Lung (tissue), 17 donors: ENCODE measurements at places on chromosomes 16 and 17. TPM values are rescaled to one million over a fixed set of nuclear protein-coding genes. Genes with fewer than 3 reads are reported as not detected.

Gene WSB1
- 218 TPM for polyA plus RNA-seq

Gene SLFN14
- not detected for polyA plus RNA-seq

Gene HSBP1
- 50.5 TPM for polyA plus RNA-seq

Gene AIPL1
- not detected for polyA plus RNA-seq

Gene KAT8
- 73.2 TPM for polyA plus RNA-seq

Gene SLC52A1
- 0.47 TPM for polyA plus RNA-seq

Gene TRPV2
- polyA plus RNA-seq = 45.1 TPM

Gene DPEP2
- 20.4 TPM for polyA plus RNA-seq

Gene CAPN15
- 40.6 TPM for polyA plus RNA-seq

Gene USP32
- polyA plus RNA-seq = 18.2 TPM

Gene EPN3
- polyA plus RNA-seq = 2.5 TPM

Gene DLG4
- polyA plus RNA-seq = 10.0 TPM

Gene DNAH2
- 1.5 TPM for polyA plus RNA-seq

Gene NECAB2
- 0.10 TPM for polyA plus RNA-seq

Gene MT1H
- polyA plus RNA-seq = 1.9 TPM

Gene GCSH
- 31.5 TPM for polyA plus RNA-seq
